ENCODE measurements at places on chromosomes 3 and 15.

GRCh38 chr3:187521546-187521945 is 148.6 kb downstream of the SST start:
- DNase-seq: no peak

GRCh38 chr3:71428841-71429596 is 154.5 kb downstream of the FOXP1 start:
- DNase-seq: no peak

DNA sequence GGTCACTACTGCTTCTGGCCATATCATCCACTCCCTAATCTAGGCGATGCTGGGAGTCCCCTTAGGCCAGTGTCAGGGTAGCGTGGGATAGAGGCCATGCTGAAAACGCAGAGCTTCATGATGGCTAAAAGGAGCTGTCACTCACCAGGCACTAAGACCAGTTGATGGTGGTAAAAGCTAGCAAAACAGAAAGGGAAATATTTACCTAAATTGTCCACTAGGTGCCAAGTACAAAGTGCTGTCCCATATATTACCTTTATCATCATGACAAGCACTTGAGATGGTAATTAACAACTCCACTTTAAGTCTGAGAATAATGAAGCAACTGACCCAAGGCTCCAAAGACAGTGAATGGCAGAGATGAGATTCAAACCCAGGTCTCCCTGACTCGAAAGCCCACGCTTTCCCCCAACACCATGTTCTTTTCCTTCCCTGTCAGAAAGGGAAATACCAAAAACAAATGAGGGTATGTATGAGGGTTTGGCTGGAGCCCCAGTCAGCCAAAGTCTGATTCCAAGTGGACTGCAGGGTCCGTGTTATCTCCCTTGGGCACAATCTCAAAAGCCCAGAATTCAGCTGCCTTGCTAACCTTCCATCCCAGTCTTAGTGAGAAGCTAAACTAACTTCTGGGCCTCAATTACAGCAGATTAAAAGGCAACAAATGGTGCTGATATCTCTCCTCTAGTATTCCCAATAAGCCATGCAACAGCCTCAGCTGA is 84.7 kb downstream of the RBPMS2 start:
- DNase-seq: no peak

DNA sequence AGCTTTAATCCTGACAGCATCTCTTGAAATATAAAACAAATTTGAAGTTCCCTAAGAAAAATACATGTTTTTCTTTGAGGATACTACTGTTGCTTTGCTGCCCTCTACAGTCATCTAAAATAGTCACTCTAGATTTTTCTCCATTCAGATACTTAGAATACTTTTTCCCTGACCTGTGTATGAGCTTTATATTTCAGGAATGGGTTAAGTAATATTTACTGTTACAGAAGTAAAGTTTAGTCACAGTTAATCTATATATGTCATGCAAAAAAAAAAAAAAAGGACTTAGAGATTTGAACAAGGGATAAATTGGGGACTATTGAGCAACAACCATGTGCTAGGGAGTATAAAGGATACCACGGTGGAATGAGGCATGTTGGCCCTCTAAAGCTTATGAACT is 8.8 kb downstream of the NECTIN3 start:
- no peak for DNase-seq

GRCh38 chr3:105984837-105985236 is 116.0 kb upstream of the CBLB start:
- DNase-seq: no peak

- DNase-seq: no peak
Observed at GRCh38 chr15:64925335-64926330, 13.9 kb downstream of the ANKDD1A start.

DNA sequence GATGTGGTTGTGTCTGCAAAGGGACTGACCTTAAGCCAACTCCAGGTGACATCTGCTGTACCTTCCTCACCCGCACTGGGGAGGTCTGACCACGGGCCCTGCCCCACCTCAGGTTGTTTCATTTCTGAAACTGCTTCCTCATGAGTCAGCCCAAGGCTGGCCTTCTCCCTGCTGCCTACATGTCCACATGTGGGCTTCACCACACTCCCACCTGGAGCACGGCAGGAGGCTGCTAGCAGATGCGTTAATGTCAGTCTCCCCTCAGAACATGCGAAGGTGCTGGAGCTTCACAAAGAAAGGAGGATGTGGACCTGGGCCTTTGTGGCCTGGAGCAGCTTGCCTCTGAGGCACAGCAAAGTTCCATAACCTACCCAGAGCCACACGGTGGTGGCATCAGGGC is 69.4 kb upstream of the PLXNA1 start:
- DNase-seq: no peak
